Naive thymus-derived CD8-positive, alpha-beta T cell (primary cell): ENCODE measurements at places on chromosomes 6 and 20. TPM values are rescaled to one million over a fixed set of nuclear protein-coding genes. Genes with fewer than 3 reads are reported as not detected.

Gene POM121L2
- not detected for total RNA-seq

Gene PACRG
- 0.55 TPM for total RNA-seq

Gene MYB
- 20.9 TPM for total RNA-seq

Gene PXDC1
- total RNA-seq: 0.18 TPM

Gene SS18L1
- total RNA-seq: 23.6 TPM

Gene GFRAL
- not detected for total RNA-seq

Gene SPDEF
- total RNA-seq: not detected

Gene LBP
- total RNA-seq: not detected

Gene SMLR1
- total RNA-seq: not detected

Gene APMAP
- total RNA-seq: 46.2 TPM

Gene GRM4
- total RNA-seq: not detected

Gene EYA2
- total RNA-seq: not detected

DNA sequence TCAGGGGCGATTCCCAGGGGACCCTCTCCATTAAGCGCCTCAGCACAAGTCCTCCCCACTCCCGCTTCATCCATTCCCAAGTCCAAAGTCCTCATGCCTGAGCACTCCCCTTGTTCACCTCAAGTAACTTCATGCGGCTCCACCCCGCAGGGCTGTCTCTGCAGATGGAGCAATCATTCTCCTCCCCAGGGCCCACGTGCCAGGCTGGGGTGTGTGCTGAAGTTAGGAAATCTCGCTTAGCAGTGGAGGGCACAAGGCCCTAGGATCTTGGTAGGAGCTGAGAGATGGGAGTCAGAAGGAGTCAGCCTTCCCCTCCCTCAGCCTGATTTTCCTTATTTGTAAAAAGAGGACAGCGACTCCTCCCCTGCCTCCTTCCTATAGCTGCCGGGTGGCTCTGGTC lies 3.5 kb downstream of the TGM3 start:
- no peak for DNase-seq

GRCh38 chr6:167255918-167256553 lies 35.1 kb upstream of the UNC93A start:
- no peak for DNase-seq

DNA sequence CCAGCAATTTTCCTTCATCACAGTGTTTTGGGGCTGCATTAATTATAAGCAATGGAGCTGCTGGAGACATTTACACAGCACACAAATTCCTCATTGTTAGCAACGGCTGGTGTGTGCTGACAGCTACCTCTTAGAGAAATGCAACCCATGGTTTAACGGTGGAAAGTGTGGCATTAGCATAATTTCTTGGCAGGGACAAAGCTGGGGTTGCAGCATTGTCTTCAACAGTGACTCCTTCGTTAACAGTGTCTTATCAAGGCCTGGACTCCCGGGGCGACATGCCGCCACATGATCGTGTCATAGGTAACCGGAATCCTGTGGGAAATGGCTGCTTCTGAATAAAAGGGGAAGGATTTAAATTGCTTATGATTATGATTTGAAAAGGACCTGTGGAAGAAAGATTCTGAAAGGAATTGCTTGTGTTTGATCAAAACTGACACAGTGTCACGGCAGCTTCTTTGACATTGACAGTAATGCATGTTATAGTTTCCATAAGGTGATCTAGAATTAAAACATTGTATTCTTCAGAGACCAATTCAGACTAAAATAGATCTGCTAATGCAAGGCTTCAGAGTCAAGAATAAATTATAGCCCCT lies 128.0 kb downstream of the UST start:
- no peak for DNase-seq

DNA sequence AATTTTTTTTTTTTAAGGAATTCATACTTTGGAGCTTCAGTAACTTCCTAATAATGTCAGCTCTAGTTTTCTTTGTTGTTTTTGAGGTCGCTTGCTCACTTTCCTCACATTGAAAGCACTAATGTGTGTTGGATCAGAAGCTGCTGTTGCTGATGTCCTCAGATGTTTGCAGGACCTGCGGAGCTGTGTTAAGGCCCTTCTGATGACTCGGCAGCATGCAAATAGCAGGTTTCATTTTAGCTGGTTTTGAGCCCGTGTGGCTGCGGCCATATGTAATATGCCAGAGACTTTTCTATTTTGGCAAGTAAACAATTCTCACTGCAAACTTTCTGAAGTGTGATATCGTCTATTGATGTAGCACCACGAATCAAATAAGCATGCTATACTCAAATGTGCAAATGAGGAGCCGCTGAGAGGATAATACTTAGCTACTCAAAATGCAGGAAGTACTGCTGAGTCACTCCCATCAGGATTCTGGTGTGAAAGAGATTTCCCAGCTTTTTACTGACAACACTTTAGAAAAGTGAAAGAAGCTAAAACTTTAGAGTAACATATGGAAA lies 187.8 kb downstream of the SASH1 start:
- DNase-seq: no peak

GRCh38 chr6:31792761-31793171 lies 2.8 kb downstream of the VARS1 start:
- no peak for DNase-seq

GRCh38 chr6:153862139-153862538 lies 176.9 kb upstream of the OPRM1 start:
- no peak for DNase-seq

DNA sequence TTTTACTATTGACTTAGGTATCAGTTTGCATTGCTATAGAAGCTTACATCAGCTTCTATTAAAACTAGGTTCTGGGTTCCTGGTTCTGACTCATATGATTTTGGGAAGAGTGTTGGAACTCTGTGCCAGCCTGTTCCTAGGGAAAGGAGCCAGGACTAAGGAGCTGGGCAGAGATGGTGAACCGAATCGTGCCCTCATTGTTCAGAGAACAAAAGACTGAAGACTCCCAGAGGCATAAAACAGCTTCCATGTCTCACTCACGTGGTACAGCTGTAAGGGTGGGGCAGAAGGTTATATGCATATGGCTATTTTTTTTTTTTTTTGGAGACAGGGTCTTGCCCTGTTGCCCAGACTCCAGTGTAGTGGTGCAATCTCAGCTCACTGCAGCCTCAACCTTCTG lies 89.1 kb upstream of the THBS2 start:
- no peak for DNase-seq

GRCh38 chr20:10004900-10005299 lies 29.9 kb upstream of the ANKEF1 start:
- no peak for DNase-seq

DNA sequence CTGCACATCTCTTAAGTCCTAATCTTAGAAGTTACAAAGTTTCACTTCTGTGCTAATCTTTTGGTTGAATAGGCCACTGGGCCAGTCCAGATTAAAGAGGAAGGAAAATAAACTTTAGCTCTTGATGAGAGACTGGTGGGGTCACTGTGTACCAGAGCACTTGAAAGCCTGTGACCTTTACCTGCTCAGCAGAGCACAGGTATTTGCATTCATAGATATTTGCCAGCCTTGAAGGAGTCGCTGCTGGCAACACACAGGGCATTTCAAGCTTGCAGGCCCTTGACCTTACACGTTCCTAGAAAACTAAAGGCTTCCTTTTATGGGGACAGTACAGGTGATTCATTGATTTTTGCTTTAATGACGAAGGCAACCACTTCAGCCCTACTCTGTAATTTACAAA lies 108.4 kb upstream of the SLC22A23 start:
- no peak for DNase-seq

GRCh38 chr6:56380476-56380875 lies 133.1 kb upstream of the COL21A1 start:
- DNase-seq: no peak

DNA sequence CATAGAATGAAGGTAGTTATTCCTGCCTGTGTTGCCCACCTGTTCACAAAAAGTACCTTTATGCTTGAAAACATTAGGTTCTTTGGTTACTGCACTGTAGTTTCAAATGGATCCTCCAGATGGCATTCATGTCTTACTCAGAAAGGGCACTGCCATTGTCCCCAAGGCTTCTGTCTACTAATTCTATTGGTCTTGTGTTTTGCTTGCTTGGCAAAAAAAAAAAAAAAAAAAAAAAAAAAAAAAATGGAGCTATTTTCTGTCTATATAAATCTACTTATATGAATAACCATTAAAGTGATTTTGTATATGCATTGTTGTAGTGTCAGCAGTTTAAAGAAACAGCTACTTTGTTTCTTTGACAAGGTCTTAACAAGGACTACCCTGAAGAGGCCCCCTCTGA lies 12.7 kb upstream of the EFHC1 start:
- DNase-seq: no peak

DNA sequence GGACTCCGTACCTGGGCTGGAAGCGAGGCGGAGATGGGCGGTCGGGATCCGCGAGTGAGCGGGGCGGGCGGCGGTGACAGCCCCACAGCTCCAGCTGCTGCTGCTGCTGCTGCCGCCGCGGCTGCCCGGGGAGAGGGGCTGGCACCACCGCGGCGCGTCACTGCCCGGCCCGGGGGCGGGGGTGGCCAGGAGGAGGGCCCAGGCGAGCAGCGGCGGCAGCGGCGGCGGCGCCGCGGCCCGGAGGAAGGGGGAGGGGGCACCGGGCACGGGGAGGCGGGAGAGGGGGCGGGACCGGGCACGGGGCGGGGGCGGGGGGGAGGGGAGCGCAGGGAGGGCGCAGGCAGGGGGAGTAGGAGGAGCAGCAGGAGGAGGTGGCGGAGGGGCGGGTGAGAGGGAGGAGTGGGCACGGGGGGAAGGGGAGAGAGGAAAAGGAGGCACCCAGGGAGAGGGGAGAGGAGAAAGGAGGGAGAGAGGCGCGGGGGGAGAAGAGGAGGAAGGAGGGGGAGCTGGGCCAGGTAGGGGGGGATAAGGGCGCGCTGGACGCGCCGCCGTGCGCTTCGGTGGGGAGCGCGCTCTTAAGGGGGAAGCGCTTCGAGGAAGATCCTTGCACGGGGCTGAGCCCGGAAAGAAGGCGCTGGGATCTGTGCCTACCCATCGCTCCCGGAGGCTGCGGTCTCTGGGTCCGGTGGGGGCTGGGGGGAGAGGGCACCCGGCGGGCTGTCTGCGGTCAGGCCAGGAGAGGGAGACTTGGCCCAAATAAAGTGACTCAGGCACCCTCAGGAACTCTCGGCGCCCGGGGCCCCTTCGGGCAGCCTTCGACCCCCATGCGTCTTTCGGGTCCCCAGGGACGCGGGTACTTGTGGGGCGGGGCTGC lies 101.5 kb downstream of the NOL4L start:
- peak; percentile 69 for DNase-seq

DNA sequence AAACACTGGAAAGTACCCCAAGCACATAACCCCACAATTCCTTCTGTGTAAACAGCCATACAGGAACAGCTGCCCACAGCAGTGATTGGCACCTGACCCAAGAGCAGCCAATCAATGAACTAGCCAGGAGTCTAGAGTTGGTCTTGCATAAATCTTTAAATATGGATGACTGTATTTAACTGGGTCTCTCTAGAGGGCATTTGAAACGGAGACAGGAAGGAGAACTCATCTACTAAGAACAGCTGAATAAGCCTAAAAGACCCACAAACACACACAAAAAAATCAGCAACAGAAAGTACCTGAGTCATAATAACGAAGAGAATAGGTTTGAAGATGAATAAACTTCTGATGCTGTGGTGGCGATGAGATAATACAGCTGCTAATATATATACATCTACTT lies 49.0 kb upstream of the ASF1A start:
- no peak for DNase-seq

DNA sequence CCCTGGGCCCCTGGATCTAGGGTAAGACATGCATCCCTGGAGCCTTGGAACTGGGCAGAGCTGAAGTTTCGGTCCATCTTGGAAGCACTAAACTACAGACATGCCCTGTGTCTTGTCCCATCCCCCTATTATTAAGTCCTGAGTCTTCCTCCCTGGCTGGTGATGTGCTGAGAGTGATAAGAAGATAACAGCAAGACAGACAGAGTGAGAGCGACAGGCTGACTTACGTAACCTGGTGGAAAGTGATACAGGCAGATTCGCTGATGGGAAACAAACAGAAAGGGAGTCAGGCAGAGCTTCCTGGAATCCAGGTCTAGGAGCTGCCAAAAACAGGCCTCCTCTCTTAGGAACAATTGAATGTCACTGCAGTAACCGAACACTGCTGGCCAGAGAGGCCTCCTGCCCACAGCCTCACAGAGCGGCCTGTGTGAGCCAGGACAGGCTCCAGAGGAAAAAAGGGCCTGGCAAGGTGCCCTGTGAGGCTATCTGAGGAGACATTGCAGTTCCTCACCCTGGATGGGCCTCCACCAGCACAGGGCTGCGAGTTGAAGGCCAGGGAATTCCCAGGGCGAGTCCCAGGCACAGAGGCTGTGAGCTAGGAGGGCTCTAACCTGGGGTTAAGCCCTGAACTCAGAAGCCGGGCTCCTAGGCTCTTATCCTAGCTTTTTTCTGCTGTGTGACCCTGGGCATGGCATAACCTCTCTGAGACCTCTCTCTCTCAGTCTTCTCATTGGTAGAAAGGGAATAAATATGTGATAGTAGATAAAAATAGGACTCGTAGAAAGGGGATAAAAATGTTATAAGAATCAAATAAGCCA lies 34.2 kb upstream of the B4GALT5 start:
- no peak for DNase-seq

GRCh38 chr6:33761922-33762629 lies 15.4 kb upstream of the IP6K3 start:
- DNase-seq: no peak

GRCh38 chr6:166704171-166704570 lies 77.1 kb upstream of the RPS6KA2 start:
- no peak for DNase-seq

- DNase-seq: no peak
Measured at GRCh38 chr20:2942439-2942838, 69.2 kb downstream of the PTPRA start.

DNA sequence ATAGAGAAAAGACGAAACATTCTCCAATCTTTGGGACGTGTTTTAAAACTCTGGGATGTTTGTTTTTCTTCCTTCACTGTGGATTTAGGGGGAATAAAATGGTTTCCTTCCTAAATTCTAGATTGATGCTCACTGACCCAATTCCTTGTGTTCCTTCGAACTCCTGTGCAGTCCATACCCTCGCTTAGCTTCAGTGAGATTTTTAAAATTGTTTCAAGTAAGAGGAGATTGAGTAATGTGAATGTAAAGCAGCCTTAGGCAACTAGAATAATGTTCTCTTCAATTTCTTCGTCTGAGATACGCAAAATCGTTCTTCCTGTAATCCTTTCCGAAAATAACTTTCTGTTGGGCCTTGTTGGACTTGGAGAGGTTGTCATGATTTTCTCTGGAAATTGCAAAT lies 2.6 kb upstream of the VGLL2 start:
- no peak for DNase-seq

GRCh38 chr6:39786649-39787048 lies 5.5 kb upstream of the DAAM2 start:
- DNase-seq: no peak
